ENCODE measurements at places on chromosomes 3 and 15.

DNA sequence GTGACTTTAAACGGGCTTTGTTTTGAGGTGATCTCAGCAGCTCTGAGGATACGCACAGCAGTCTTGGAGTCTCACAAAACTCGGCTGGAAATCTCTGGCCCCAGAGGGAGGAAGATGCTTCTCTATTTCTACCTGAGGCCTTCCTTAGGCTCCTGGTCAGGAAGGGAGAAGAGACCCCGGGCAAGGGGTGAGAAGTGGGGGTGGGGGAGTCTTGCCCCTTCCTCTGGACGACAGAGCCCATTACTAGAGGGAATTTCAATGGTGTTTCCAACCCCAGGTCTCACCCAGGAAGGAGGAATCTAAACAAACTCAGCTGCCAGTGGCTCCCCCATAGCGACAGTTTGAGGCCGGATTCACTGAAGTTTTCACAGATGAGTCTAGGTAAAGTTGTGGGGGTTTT lies 37.4 kb upstream of the PCSK6 start:
- DNase-seq, result no peak

GRCh38 chr3:38136393-38136776 lies 542 bp downstream of the ACAA1 start:
- DNase-seq, result peak; percentile 55

DNA sequence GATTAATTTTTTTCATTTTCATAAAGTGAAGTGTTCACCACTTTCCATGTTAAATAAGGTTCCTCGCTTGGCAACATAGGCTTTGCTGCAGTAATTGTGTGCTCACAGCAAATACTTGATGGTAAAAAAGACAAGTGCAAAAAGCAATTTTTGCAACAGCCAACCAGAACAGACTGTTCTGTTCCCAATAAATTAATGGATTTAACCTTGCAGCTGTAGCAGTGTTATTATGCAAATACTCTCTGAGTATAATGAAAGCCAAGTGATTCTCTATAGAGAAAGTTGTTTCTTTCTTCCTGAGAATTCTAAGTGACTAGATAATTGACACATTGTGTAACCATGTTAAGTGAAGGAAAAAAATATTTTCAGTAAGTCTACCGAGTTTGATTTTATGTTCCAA lies 183.7 kb upstream of the NAALADL2 start:
- no peak for DNase-seq

- peak; percentile 57 for DNase-seq
These were observed 289 bp downstream of the PCSK6 start for GRCh38 chr15:101489237-101489598.

GRCh38 chr3:37892927-37893600 lies 31.4 kb downstream of the CTDSPL start:
- DNase-seq, result peak; percentile 37

DNA sequence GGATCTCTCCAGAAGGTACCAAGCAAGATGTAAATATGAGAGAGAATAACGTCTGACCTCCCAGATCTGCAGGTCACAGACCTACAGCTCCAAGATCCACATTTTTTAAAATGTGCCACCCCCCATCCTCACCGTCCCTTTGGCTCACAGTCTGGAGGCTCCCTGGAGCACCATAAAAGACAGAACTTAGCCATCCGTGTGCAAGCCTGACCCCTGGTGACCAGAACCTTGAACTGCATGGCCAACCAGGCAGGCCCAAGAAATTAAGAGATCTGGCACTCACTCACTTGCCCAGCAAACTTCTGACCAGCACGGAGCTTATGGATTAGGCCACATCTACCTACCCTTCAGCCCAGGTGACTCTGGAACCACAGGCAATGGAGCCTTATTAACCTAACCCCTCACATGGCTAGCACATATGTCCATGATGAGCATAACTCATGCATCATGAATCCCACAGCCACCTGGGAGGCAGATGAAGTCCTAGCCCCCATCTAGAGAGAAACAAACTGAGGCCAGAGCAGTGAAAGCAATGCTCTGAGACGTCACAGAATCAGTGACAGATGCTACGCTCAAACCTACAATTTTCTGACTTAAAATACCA lies 275.3 kb downstream of the UACA start:
- peak; percentile 83 for DNase-seq

GRCh38 chr3:108090701-108091497 lies at the start of gene CD47:
Gene CD47, minus strand, starts transcription at chr3:108091031. Its CDS starts 123 bp downstream, at chr3:108090908.
- peak; percentile 96 for DNase-seq

GRCh38 chr3:116561529-116561928 lies 116.2 kb upstream of the LSAMP start:
- DNase-seq, result no peak

- no peak for DNase-seq
These were observed 106.3 kb downstream of the PROS1 start for GRCh38 chr3:93867425-93867824.

DNA sequence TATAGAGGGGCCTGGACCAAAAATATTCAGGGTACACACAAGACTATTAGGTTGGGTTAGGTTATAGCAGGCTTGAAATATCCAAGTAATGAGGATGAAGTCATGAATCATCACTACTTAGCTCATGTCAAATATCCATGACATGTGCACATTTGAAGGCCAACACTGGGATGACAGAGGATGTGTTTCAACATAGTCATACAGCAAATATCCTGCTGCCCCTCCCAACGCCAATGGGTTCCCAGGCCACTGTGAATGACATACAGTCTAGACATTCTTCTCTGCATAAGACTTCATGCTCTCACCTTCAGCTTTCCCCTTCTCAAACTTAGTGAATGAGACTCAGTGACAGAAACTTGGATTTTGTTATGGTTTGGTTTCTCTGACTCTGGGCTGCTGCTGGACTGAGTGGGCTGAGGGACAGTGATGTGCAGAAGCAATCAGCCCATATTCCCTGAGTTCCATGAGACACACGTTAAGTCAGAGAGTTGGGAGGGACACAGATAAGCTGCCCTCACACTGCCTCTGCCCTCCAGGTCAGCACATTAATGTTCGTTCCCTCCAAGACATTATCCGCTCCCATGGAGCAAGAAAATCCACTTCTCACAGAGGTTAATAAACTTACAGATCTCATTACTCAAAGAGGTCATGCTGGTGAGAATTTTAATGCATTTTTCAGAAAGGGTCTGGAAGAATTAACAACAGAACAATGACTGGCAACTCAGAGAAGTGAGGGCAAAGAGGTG lies 15.4 kb downstream of the HOMER2 start:
- no peak for DNase-seq

DNA sequence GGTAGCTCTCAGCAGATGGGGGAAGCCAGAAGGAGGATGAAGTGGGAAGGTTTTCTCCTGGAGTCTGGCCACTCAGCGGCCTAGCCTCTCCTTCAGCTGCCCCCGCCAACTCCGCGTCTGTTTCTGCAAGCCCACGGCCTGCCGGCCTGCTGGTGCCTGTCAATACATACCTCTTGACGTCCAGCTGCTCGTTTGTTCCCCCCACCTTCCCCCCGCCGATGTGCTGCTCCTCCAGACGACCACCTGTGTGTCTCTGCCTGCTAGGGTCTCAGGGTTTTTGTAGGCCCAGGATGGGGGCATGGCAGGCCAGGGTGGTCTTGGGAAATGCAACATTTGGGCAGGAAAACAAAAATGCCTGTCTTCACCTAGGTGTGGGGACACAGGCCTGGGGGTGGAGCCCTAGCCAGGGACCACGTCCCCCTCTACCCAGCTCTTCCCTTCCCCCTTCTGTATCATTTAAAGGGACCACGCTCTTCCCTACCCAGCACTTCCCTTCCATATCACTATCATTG lies 137.8 kb downstream of the ALCAM start:
- DNase-seq, result no peak

GRCh38 chr3:14300721-14301399 lies 101.5 kb upstream of the SLC6A6 start:
- no peak for DNase-seq

DNA sequence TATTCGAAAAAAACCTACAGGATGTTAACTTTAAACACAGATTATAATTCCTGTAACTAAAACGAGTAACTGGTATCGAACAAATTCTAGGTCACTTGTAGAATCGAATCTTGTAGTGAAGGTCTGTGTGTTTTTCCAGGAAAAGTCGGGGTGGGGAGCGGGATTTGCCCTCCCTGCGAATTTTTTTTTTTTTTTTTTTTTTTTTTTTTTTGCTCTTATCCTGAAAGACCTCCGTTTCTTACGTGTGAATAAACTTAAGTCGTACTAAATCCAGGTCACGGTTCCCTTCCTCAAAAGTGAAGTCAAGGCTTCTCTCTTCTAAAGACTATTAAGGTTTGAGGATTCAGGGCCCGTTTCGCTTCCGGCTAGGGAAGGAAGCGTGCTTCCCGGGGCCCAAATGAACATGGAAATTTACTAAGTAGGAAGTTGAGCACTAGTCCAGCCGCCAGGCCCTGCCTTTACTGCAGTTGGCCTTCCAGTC lies 770 bp downstream of the TBC1D5 start:
- DNase-seq, result no peak

DNA sequence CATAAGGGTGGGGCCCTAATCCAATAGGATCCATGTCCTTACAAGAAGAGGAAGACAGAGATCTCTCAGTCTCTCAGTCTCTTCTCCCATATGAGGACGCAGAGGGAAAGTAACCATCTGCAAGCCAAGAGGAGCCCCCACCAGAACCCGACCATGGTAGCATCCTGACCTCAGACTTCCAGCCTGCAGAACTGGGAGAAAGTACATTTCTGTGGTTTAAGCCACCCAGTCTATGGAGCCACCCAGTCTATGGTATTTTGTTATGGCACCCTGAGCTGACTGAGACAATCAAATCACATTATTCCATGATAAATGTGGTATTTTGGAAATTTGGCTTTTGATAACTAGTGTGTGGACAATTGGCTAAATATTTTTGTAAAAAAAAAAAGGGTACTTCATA lies 101.5 kb upstream of the TMC3 start:
- DNase-seq, result no peak

DNA sequence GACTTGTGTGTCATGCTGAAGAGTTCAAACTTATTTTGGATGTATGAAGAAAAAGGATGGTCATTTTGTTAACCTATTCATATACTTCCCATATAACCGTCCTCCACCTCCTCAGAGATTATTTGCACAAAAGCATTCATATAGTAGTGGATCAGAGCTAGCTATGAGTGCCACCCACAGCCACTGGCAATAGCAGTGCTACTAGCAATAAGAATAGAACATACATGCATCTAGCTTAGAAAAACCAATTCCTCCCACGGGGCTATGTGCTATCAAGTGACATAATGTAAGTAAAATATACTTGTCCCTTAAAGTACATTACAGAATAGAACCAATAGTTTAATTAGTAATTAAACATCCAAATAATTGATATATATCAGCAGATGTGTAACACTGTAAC lies 10.3 kb upstream of the ZBED2 start:
- no peak for DNase-seq

GRCh38 chr3:25142609-25143355 lies 285.3 kb upstream of the RARB start:
- DNase-seq, result no peak

- no peak for DNase-seq
These were observed 197.1 kb upstream of the C2CD4B start for GRCh38 chr15:62362144-62362543.

DNA sequence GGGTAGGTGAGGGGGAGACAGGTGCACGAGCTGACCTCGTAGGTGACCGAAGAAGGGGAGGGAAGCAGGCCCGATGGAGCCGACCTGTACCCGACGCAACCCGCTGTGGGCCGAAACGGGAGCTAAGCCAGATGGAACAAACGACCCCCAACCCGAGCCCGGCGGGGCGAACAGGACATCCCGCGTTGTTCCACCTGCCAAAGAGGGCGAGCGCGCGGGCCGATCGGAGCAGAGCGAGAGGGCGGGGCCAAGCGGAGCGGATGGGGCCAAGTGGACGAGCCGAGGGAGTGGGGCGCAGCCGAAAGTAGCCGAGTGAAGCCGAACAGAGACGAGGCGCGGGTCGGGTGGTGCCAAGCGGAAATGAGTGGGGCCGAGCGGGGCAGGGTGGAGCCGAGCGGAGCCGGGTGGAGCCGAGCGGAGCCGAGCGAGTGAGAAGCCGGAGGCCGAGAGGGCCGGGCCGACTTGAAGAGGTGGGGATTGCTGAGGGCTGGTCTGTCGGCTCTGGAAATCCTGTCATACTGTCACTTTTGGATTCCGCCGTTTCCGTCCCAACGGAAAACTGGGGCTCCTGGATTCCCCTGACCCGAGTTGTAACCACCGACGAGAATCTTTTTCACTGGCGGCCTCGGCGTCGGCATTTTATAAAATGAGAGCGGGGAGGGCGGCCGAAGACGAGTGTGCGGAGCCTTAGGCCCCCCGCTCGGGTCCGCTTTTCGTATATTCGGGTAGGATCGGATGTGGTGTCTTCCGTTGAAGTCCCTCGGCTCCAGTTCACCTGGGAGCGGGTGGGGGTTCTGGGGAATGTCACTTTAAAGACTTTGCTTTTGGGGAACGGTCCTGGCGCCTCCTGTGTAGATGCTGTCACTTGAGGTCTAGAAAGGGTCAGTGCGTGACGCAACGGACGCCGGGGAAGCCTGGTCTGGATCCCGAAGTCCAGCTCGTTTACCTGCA lies 15.6 kb upstream of the WNT7A start:
- peak; percentile 96 for DNase-seq

DNA sequence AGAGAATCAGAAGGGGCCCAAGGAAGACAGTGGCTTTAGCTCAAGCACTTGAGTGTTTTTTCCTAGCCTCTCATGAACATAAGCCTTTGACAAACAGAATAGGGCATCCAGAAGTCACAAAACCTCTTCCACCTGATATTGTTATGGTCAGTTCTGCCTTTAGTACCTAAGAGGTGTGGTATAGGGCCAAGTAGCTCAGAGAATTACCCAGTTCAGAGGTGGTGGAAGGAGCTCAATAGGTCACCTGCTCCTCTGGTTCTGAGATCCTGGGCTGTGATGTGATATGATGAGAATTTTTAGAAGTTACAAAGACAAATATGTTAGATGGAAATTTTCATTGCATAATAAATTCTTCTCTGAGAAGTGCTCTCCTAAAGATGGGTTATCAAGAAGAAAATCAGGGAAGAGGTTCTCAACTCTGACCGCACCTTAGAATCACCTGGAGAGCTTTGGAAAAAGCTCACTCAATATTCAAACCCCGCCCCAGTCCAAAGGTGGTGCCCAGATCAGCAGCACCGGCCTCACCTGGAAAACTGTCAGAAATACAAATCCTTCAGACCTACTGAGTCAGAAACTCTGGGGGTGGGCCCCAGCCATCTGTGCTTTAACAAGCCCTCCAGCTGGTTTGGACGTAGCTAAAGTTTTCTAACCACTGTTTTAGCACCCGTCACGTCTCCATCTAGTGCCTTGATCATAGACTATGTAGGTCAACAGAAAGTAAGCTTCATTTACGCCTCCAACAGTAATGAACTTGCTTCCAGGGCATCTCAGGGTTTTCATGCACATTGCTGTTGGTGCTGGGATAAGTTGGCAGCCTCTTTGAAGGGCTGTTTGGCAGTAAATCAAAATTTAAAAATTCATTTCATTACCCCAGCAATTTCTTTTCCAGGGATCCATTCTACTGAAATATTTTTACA lies 101.3 kb downstream of the MYH15 start:
- DNase-seq, result no peak

DNA sequence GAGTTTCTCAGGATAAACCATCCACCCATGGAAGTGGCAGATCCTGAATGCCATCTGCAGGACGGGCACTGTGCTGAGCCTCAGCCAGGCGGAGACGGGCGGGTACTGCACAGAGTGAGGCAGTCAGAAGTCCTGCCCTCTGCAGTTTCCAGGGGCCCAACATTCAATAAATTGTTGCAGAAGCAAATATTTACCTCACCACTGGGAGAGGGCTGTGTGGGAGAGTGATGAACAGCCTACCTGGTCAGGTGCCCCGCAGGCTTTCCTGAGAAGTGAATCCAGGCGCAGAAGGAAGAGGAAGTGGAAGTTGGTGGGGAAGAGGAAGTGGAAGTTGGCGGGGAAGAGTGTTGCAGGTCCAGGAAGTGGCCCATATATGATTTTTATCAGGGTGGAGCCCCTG lies 100.8 kb downstream of the SLCO3A1 start:
- no peak for DNase-seq

- peak; percentile 84 for DNase-seq
These were observed 665.6 kb upstream of the NECTIN3 start for GRCh38 chr3:110405830-110406585.
